MCF 10A (cell line): ENCODE measurements at places on chromosomes 5 and 9.
A peak's percentile ranks its signal among the peaks of the same experiment; 100 is the strongest.

GRCh38 chr5:134651531-134651930 is 2.9 kb downstream of the SEC24A start:
- H3K27ac ChIP-seq, result no peak overlapping the region
- H3K4me3 ChIP-seq, result no peak overlapping the region
- H3K27me3 ChIP-seq, result no peaks in the 10 kb centered on the region

GRCh38 chr5:103271570-103272289 is 13.2 kb downstream of the MACIR start:
- peak; percentile 50 for DNase-seq
- H3K4me1 ChIP-seq, result peaks cover 13% of the 10 kb centered on the region
- H3K36me3 ChIP-seq, result peaks cover 6% of the 10 kb centered on the region
- no peak overlapping the region for H3K27ac ChIP-seq

DNA sequence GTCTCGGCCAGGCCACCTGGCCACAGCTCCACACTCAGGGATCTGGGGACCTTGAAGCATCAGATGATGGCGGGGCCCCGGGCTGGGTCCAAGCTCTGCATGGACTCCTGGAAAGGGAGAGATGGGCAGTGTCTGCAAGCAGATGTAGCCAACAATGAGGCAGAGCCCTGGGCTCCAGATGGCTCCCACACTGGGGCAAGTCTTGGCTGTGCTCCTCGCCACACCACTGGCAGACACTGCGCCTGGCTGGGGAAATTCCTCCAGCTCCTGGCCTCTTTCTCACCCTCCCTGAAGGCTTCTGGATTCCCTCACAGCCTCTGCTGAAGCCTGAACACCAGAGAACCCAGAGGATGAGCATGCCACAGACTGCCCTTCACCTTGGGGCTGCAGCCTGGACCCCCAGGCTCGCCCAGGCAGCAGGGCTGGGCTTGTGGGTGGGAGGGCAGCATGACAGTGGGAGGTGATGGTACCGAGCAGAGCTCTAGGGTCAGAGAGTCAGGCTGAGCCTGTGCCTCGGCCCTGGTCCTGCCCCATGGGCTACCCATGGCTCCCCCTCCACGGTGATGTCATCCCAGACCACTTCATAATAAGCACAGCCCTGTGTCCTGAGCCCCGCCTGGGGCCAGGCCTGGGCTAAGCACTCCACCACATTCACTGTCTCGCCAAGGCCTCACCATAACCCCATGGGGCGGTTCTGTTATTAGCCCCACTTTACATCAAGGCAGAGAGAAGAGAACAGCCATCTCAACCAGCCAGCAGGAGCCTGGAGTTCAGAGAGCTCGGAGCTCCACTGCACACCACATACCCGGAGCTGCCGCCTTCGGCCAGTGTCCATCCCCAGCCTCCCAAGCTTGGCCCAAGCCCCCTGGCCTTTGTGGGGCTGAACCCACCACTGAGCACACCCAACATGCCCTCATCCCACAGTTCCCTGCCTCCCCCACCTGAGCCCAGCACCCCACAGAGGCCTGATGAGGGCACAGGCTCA is 62.2 kb upstream of the ADAMTS2 start:
- H3K36me3 ChIP-seq, result peaks cover 6% of the 10 kb centered on the region
- H3K27me3 ChIP-seq, result no peaks in the 10 kb centered on the region
- H3K4me3 ChIP-seq, result no peak overlapping the region
- DNase-seq, result no peak

DNA sequence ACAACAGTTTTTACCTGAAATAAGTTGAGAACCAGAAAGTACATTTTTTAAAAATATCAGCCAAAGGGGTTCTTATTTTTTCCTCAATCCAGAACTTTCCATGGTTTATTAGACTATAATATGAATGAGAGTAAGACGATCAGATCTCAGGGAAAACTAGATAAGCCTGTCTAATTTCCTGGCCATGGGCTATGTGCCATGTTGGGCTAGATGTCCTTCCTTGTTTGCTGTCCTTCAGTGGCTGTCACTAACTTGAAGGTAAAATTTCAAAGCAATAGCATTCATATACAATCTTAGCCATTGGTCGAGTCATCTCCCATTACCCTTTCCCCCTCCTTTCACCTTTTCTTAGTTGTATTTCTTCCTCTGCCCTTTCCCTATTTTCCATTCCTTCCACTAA is 179.5 kb upstream of the PPP1R2B start:
- no peak overlapping the region for H3K27ac ChIP-seq
- H3K4me1 ChIP-seq, result no peaks in the 10 kb centered on the region
- H3K36me3 ChIP-seq, result no peaks in the 10 kb centered on the region
- H3K4me3 ChIP-seq, result no peak overlapping the region
- no peak for DNase-seq

- no peak overlapping the region for H3K4me3 ChIP-seq
- H3K36me3 ChIP-seq, result peaks cover 17% of the 10 kb centered on the region
- no peaks in the 10 kb centered on the region for H3K27me3 ChIP-seq
- H3K27ac ChIP-seq, result no peak overlapping the region
Observed at GRCh38 chr9:97470076-97470475, 31.4 kb upstream of the TMOD1 start.

- H3K4me1 ChIP-seq, result no peaks in the 10 kb centered on the region
- H3K27me3 ChIP-seq, result peaks cover 53% of the 10 kb centered on the region
- no peaks in the 10 kb centered on the region for H3K36me3 ChIP-seq
- DNase-seq, result peak; percentile 73
- no peak overlapping the region for H3K4me3 ChIP-seq
Observed at GRCh38 chr9:134226221-134226930, 62.0 kb upstream of the RNU6ATAC start.

- DNase-seq, result no peak
- peaks cover 6% of the 10 kb centered on the region for H3K4me1 ChIP-seq
- no peaks in the 10 kb centered on the region for H3K36me3 ChIP-seq
- no peak overlapping the region for H3K4me3 ChIP-seq
- no peak overlapping the region for H3K27ac ChIP-seq
- H3K27me3 ChIP-seq, result no peaks in the 10 kb centered on the region
Observed at GRCh38 chr9:109907400-109907799, 127.4 kb downstream of the PALM2AKAP2 start.

- H3K4me3 ChIP-seq, result no peak overlapping the region
- H3K36me3 ChIP-seq, result no peaks in the 10 kb centered on the region
- H3K27ac ChIP-seq, result no peak overlapping the region
- no peaks in the 10 kb centered on the region for H3K27me3 ChIP-seq
- no peaks in the 10 kb centered on the region for H3K4me1 ChIP-seq
Observed at GRCh38 chr9:108136656-108137055, 647.1 kb upstream of the KLF4 start.
